ENCODE measurements at places on chromosomes 6 and 20.
A peak's percentile ranks its signal among the peaks of the same experiment; 100 is the strongest.

- DNase-seq = no peak
These were observed 17.8 kb downstream of the ACTR5 start for GRCh38 chr20:38766071-38766470.

DNA sequence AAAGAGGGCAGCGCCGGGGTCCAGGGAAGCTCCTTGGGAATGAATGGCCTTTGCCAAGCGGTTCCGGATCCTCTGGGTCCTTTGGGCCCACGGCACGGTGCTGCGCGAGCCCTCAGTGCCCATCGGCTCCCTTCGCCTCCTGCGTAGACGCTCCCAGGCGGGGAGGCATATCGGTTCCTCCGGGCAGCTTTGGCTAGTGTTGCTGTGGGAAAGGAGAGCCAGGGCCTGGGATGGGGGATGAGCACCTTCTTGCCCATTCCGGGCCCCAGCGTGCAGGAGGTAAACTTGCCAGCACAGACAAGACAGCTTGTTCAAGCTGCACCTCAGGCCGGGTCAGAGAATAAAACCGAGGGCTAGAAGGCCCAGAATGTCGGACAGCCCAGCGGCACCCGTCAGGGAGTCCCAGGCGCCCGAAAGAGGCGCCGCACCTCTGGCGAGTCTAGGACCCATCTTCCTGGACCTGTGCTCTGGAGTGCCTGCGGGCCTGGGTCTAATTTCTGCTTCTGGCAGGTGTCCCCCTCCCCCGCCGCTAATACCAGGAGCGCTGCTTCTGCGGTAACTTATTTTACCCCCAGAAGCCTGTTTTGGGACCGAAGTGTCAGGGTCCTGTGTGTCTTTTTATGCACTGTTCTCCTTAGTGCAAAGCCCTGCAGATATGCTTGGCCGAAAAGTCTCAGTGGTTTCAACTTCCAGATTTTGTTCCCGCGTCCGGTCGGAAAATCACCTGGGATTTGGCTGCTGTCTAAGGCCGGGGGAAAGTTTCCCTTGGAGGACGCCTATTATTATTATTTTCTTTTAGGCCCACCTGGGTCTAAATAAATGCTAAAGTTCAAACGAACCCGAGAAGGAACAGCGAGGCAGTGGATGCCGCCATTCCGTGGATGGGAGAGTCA, 1.7 kb upstream of the TFAP2C start:
- DNase-seq = no peak

DNA sequence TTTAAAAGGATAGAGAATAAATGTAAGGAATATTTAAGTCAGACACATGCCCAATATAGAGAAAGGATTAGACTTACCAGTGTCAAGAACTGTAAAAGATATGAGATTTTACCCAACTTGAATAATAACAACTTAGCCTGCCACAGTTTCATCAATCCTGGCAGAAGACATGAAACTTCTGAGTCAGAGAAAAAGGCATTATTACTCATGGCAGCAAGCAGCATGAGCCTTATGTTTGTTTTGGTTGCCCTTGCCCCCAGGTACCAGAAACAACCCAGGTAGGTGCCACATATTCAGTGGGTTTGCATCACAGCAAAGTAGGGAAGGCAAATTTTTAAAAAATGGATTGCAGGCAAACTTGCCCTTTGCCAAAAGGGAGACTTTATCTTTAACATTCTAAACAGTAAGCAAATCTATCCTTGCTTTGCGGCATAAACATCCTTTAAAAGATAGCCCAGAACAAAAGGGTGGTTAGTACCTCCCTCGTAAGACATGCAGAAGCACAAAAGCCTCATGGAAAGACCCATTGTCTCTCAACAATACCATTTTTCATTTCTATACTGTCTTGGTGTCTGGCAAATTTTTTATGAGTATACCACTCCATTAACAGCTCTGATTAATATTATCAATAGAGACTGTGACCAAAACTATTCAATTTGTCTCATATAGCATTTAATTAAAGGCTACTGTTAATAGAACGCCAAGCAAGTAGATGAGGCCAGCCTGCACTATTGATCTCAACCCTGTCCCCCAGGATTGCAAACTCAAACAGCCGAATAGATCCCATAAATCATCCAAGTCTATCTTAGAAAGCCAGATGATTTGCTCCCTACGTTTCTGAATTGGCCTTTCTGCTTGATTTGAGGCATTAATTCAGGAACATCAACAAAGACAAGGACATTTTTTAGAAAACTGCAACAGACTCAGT, 185.1 kb downstream of the COL19A1 start:
- no peak for DNase-seq

DNA sequence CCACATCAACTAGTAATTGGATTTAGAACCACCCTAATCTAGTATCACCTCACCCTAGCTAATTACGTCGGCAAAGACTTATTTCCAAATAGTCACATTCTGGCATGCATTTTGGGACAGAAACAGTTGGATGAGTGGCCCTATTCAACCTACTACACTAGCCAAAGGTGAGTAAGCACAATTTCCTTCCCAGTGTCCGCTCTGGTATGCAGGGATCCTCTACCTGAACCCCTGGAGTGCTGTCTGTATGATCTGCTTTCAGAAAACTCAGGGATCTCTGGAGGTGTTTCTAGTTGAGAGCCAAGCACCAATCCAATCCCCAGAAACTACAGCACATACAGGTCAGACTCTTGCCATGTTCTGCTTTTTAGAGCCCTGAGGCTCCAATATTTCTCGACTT, 717.4 kb upstream of the MANEA start:
- DNase-seq = no peak

GRCh38 chr6:82437701-82438100, 74.1 kb downstream of the TPBG start:
- no peak for DNase-seq

DNA sequence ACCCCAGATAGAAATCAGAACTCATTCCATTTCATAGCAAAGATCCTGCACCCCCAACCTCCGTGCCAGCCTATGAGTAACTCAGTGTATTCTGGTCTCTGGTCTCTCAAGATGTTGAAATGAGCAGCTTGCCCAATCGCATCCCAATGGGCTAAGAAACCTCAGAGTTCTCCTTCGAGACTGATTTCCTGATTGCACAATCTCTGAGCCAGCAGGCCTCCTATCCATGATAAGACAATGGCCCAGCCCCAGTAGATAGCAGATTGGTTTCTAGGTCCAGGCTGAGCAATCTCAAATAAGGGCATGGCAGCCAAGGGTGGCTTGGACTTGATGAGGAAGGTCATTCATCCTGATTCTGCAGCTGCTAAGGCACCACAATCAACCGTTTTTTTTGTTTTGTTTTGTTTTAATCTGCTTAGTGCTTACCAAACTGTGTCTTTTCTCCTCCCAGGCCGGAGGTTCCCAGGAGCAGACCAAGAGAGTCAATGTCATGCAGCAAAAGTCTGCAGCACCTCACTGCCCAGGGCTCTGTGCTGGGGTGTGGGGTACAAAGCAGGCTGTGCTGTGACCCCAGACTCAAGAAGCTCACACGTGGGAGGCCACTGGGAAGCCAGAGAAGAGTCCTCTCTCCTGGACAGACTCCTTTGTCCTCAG, 125.1 kb upstream of the NXT1 start:
- peak; percentile 97 for DNase-seq
